ENCODE measurements at places on chromosomes 7 and 10.

- DNase-seq = no peak
These were observed 330.1 kb downstream of the ADARB2 start for GRCh38 chr10:1406967-1407945.

DNA sequence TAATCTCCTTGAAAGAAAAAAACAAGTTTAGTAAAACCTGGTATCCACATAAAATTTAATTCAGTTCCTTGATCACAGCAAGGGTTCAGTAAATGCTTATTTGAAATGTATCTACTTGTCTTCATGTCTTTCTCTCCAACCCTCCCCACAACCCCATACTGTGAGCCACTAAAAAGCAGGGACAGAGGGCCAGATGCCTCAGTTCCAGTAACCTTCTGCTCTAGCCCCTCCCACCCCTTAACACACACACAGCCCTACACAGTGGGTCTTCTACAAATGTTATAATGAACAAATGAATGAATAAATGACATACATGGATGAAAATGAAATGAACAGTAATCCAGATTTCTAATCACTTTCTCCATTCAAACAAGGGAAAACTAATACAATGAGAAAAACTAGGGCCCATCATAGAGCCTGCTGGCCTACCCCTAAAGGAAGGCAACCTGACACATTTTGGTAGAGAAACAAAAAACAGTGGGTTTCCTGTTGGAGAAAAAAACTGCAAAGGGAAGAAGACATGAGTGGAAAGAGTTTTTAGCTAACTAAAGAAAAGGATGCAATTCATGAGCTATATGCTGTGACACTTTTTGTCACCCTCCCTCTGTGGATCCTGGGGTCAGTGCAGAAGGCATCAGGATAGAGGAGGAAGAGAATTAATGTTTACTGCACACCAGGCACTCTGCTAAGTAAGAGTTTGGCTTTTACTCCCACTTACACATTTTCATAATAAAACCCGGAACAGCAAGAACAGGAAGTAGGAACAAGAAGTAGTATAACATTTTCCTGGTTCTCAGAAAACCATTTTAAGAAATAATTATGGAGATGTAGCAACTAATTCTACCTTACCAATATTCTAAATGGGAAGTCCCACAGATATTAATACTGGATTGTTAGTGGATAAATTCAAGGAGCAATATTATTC, 38.1 kb downstream of the ELMO1 start:
- no peak for DNase-seq

GRCh38 chr7:82442492-82443035, 1.0 kb downstream of the CACNA2D1 start:
- DNase-seq = no peak

DNA sequence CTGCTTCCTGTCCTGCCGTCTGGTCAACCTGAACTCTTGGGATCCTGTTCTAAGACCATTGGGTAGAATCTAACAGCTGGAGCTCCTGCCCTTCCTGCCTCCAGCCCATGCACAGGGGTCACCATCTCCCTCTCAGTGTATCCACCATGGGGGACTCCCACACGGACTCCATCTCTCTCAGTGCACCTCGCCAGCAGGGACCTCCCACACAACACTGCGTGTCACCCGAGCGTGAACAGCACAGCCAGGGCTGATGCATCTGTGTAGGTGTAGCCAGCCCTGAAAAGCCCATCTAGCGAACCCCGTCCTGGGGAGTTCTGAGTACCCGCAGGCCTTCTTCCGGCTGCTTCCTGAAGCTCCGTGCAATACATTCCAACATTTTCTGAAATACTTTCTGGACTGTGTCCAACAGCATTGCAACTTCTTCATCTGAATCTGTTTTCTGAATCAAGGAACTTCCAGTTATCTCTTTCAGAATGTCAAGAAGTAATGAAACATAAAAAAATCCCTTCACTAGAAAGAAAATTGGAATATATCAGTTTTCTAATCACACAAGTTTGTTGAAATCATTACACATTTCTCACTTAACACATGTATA, 52.5 kb downstream of the NCAPG2 start:
- DNase-seq = no peak
